Left ventricle myocardium inferior (tissue), 1 donor: ENCODE measurements at places on chromosomes 1 and 21.
A peak's percentile ranks its signal among the peaks of the same experiment; 100 is the strongest.

DNA sequence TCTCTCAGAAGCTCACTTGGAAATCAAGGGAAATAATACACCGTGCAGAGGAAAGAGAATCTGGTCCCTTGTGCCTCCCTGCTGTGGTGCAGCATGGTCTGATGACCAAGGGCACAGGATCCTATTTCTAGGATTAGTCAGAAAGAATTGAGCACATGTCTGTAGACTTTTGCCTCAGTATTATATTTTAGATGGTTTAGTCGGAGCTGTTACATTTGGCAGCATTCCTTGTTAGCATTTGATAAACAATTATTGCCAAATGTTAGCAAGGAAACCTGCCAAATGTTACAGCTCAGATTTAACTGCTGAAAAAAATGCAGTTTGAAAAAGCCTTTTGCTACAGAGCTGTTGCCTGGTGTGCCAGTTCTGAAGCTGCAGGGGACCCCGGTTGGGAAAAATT is 183.5 kb upstream of the DPYD start:
- H3K4me1 ChIP-seq: no peaks in the 10 kb centered on the region
- no peaks in the 10 kb centered on the region for H3K27me3 ChIP-seq
- H3K36me3 ChIP-seq: no peaks in the 10 kb centered on the region
- no peak for DNase-seq

DNA sequence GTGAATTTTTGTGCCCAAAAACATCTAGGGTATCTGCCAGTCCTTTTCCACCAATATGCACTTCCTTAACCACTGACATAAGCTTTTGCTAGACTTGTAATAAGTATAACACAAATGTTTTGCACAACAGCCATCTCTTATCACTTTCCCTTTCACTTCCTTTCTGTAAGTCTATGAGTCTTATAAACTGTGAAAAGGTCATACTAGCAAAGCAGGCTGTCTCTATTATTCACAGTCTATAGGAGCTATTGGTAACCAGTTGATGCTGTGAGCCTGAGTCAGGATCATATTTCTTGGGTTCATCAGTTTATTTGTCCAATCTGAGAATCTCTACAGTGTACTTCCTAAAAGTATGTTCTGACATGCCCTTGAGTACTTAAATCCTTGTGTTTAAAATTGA is 172.6 kb downstream of the CHRM3 start:
- no peak for DNase-seq
- no peaks in the 10 kb centered on the region for H3K36me3 ChIP-seq
- H3K27me3 ChIP-seq: no peaks in the 10 kb centered on the region
- H3K27ac ChIP-seq: no peak overlapping the region
- no peaks in the 10 kb centered on the region for H3K4me1 ChIP-seq
- no peak overlapping the region for H3K4me3 ChIP-seq

GRCh38 chr1:41144285-41144684 is 97.8 kb downstream of the SCMH1 start:
- no peak overlapping the region for H3K4me3 ChIP-seq
- no peak for DNase-seq
- no peaks in the 10 kb centered on the region for H3K4me1 ChIP-seq
- H3K27ac ChIP-seq: no peak overlapping the region
- H3K27me3 ChIP-seq: no peaks in the 10 kb centered on the region

- peaks cover 81% of the 10 kb centered on the region for H3K4me1 ChIP-seq
- H3K4me3 ChIP-seq: no peak overlapping the region
- no peak overlapping the region for H3K27ac ChIP-seq
- DNase-seq: no peak
Measured at GRCh38 chr1:214542275-214543199, 8.9 kb downstream of the PTPN14 start.

GRCh38 chr1:201719812-201720521 is 109.0 kb upstream of the IPO9 start:
- peak; percentile 79 for DNase-seq
- H3K36me3 ChIP-seq: peaks cover 12% of the 10 kb centered on the region
- H3K27me3 ChIP-seq: no peaks in the 10 kb centered on the region
- H3K4me3 ChIP-seq: no peak overlapping the region

DNA sequence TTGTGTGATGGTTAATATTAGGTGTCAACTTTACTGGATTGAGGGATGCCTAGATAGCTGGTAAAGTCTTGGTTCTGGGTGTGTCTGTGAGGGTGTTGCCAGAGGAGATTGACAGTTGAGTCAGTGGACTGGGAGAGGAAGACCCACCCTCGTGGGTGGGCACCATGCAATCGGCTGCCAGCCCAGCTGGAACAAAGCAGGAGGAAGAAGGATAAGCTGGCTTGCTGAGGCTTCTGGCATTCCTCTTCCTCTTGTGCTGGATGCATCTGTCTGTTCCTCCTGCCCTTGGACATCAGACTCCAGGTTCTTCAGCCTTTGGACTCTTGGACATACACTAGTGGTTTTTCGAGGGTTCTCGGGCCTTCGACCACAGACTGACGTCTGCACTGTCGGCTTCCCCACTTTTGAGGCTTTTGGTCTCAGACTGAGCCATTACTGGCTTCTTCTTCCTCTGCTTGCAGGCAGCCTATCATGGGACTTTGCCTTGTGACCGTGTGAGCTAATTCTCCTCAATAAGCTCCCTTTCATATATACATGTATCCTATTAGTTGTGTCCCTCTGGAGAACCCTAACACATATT is 184.3 kb upstream of the LMO4 start:
- no peak overlapping the region for H3K27ac ChIP-seq
- H3K27me3 ChIP-seq: no peaks in the 10 kb centered on the region
- peaks cover 5% of the 10 kb centered on the region for H3K4me1 ChIP-seq
- H3K36me3 ChIP-seq: peaks cover 3% of the 10 kb centered on the region

DNA sequence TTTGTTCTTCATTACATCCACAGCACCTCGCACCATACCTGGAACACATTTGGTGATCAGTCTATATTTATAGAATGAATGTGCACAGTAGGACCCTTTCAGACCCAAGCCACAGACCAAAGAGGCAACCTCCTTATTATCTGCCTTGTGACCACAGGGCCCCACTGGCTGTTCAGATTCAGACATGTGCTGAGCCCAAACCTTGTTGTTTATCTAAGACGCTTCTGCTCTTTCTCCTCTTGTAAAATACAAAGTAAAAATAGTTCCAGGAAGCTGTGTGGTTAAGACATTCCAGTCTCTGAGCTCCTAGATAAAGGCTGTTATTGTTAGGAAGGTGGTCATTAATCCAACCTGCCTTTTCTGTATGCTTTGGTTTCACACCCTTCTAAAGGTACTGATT is 3.6 kb upstream of the SCMH1 start:
- H3K4me3 ChIP-seq: no peak overlapping the region
- no peak for DNase-seq
- peaks cover 23% of the 10 kb centered on the region for H3K4me1 ChIP-seq

GRCh38 chr1:25503551-25504426 is 39.6 kb upstream of the LDLRAP1 start:
- H3K4me1 ChIP-seq: peaks cover 18% of the 10 kb centered on the region
- DNase-seq: peak; percentile 52
- no peaks in the 10 kb centered on the region for H3K27me3 ChIP-seq

GRCh38 chr1:207673399-207673798 is 28.5 kb downstream of the CR1L start:
- H3K4me1 ChIP-seq: peaks cover 7% of the 10 kb centered on the region
- H3K36me3 ChIP-seq: no peaks in the 10 kb centered on the region
- peaks cover 58% of the 10 kb centered on the region for H3K27me3 ChIP-seq
- no peak overlapping the region for H3K27ac ChIP-seq
- no peak for DNase-seq

DNA sequence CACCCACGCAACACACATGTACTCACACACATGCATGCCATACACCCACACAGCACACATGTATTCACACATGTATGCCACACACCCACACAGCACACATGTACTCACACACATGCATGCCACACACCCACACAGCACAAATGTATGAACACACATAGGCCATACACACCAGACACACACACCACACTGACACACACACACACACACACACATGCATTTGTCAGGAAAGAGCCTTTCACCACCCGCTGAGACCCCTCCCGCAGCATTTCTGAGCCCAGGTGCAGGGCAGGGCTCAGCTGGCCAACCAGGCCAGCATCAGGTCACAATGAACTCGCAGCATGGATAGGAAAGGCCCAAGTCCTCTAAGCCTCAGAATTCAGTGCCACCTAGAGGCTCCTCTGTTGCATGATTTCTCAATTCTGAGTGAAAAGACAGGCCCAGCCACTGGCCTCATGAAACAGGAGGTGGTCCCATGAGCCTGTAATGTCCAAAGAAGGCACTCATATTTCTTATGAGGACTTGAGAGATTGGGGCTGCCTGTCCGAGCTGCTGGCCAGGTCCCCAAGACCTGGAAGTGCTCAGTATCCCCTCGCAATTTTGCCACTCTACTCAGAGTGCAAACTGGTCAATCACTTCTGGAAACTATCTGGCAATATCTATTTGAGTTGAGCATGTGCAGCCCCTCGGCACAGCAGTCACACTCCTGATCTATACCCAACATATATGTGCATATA is 57.3 kb downstream of the PSMG1 start:
- H3K4me1 ChIP-seq: peaks cover 22% of the 10 kb centered on the region
- DNase-seq: no peak
- no peak overlapping the region for H3K4me3 ChIP-seq

DNA sequence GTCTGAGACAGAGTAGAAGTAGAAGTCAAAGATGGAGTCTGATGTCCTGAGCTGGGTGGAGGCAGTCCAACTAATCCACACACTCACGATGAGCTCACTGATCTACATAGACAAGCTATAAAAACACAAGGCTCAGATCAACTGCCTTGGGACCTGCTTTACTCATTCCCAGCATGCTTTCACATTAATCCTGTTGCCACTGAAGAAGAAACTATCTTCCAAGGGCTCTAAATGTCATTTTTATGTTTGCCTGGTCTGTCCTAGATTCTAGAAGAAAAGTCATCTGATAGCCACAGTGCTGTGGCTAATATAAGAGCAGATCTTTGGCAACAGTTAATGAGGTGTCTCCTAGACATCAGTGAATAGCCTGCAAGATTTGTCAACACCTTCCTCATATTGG is 522.7 kb downstream of the NUF2 start:
- H3K27me3 ChIP-seq: no peaks in the 10 kb centered on the region
- peak overlapping the region; percentile 22 for H3K27ac ChIP-seq
- DNase-seq: no peak
- peaks cover 7% of the 10 kb centered on the region for H3K4me1 ChIP-seq
- H3K4me3 ChIP-seq: no peak overlapping the region
- no peaks in the 10 kb centered on the region for H3K36me3 ChIP-seq

DNA sequence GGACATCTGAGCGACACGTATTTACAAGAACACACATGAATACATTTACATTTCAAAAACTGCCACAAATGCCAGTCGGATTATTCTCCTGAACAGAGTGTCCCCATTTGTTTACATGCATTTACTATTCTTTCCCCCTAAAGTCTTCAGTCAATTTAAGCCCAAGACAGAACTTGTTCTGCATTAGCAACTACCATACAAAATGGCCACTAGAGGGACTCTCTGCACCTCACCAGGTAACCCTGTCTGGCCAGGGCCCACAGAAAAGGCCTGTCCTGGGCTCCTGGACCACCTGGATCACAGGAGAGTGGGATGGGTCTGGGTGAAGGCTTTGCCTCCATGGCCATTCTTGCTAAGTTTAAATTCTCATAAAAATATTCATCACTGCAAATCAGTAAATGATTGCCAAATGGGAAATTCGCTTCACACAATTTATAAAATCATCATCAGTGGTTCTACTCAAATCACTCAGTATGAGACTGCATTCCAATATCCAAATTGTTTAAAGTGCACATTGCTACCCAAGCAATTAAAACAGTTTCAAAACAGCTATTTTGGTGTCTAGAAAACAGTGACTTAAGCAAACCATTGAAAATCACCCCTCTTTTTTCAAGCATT is 12.5 kb upstream of the GUCA2A start:
- H3K4me1 ChIP-seq: peaks cover 52% of the 10 kb centered on the region
- H3K27ac ChIP-seq: no peak overlapping the region
- no peak overlapping the region for H3K4me3 ChIP-seq
- peaks cover 15% of the 10 kb centered on the region for H3K36me3 ChIP-seq
- no peaks in the 10 kb centered on the region for H3K27me3 ChIP-seq

DNA sequence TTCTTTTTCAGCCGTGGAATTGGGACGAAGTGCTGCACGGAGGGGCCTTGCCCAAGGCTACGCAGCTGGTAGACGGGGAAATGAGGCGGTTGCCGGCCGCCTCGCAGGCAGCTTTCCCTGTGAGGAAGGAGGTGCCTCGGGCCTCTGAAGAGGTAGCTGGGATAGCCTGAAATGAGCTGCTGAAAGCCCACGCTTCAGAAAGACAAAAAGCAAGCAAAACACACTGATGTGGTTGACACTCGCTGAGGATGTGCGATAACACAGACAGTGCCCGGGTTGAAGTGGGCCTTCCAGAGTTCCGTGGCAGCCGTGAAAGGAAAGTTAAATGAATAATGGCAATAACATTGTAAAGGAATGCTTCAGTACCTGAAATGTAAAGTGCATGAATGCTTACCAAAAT is 47.2 kb downstream of the S1PR1 start:
- no peak overlapping the region for H3K4me3 ChIP-seq
- no peaks in the 10 kb centered on the region for H3K27me3 ChIP-seq
- peaks cover 13% of the 10 kb centered on the region for H3K4me1 ChIP-seq
- H3K36me3 ChIP-seq: no peaks in the 10 kb centered on the region
- DNase-seq: no peak

GRCh38 chr1:39980555-39981313 is 25.8 kb downstream of the MFSD2A start:
- H3K36me3 ChIP-seq: no peaks in the 10 kb centered on the region
- H3K27me3 ChIP-seq: no peaks in the 10 kb centered on the region
- H3K4me3 ChIP-seq: no peak overlapping the region
- no peak overlapping the region for H3K27ac ChIP-seq

DNA sequence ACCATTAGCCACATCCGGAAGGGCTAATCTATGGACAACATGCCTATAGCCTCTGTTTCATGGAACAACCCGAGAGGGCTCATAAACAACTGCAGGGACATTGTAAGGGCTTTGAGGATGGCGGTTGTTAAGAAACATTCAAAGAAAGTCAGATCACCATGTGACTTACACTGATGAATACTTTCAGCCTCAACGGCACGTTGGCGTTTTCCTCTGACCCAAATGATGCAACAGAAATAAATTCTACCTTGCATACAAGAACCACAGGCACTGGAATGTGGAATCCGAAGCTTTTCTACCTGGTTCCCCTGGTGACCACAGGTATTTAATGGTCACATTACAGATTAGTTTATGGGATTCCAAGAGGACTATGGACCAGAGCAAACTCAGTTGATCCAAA is 107.0 kb downstream of the CLIC6 start:
- peaks cover 26% of the 10 kb centered on the region for H3K27me3 ChIP-seq
- H3K4me1 ChIP-seq: no peaks in the 10 kb centered on the region
- H3K36me3 ChIP-seq: no peaks in the 10 kb centered on the region

GRCh38 chr1:234643111-234643849 is 33.3 kb upstream of the IRF2BP2 start:
- H3K4me3 ChIP-seq: no peak overlapping the region
- no peaks in the 10 kb centered on the region for H3K36me3 ChIP-seq
- H3K27me3 ChIP-seq: no peaks in the 10 kb centered on the region
- peaks cover 6% of the 10 kb centered on the region for H3K4me1 ChIP-seq
- no peak for DNase-seq
- no peak overlapping the region for H3K27ac ChIP-seq

GRCh38 chr21:35254006-35254764 is 205.1 kb upstream of the RUNX1 start:
- H3K36me3 ChIP-seq: no peaks in the 10 kb centered on the region
- DNase-seq: no peak
- H3K27ac ChIP-seq: peak overlapping the region; percentile 8
- peaks cover 21% of the 10 kb centered on the region for H3K4me1 ChIP-seq
